ENCODE measurements at places on chromosomes 5 and 9.
A peak's percentile ranks its signal among the peaks of the same experiment; 100 is the strongest.

DNA sequence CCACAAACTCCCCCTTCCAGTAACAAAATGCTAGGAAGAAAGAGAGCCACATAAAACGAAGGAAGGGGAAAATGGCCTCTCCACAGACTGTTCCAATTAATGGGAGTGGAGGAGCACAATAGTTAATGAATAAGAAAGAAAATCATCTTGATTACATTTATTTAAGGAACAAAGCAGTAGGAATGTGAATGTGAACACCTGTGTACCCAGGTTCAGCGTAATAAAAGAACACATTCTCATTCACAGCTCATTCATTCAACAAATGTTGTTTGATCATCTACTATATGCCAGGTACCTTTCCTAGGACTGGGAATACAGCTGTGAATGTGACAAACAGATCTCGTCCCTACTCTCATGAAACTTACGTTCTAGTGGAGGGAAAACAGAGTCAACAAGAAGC lies 35.7 kb downstream of the SIL1 start:
- no peak for DNase-seq

DNA sequence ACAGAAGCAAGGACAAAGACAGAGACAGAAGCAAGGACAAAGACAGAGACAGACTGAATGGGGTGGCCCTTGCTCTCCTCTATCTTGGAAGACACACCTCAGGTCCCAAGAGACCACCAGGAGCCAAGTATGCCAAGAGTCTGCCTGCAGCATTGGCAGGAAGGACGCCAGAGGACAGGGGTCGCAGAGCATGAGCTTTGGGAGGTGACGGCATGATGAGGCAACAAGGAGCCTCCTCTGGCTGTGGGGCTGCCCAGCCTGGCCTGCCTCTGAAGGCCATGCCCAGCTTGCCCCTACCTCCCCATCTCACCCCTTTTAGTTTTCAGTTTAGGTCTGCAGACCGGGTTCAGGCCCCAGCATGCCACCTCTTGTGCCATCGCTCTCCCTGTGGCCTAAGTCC lies 17.6 kb downstream of the PDGFRB start:
- DNase-seq: no peak

- DNase-seq: no peak
Measured at GRCh38 chr9:76004526-76004925, 114.1 kb downstream of the PCSK5 start.

GRCh38 chr9:22175972-22176545 lies 167.0 kb upstream of the CDKN2B start:
- no peak for DNase-seq

- no peak for DNase-seq
Measured at GRCh38 chr5:142315096-142315900, 9.5 kb downstream of the SPRY4 start.

GRCh38 chr5:124706729-124707361 lies 39.6 kb downstream of the ZNF608 start:
- DNase-seq: peak; percentile 58

- DNase-seq: peak; percentile 94
Measured at GRCh38 chr5:79845448-79846197, 145.4 kb downstream of the MTX3 start.

DNA sequence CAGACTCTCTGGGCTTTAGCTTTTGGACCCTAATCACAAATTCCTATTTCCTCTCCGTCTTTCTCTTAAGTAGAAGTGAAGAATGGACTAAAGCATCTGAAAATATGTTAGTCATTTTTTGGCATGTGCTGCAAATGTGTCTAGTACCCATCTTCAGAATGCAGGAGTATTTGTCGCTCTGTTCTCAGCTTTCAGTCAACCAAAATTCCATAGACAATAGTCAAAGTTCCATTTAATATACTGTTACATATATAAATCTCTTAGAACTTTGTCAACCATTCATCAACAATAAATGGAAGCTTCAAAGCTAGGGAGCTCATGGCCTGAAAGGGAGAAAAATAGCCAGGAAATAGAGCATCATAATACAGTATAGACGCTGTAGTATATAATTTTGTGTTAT lies 509.4 kb downstream of the BNC2 start:
- peak; percentile 30 for DNase-seq

- DNase-seq: no peak
Measured at GRCh38 chr5:7015586-7016256, 302.5 kb downstream of the TENT4A start.

DNA sequence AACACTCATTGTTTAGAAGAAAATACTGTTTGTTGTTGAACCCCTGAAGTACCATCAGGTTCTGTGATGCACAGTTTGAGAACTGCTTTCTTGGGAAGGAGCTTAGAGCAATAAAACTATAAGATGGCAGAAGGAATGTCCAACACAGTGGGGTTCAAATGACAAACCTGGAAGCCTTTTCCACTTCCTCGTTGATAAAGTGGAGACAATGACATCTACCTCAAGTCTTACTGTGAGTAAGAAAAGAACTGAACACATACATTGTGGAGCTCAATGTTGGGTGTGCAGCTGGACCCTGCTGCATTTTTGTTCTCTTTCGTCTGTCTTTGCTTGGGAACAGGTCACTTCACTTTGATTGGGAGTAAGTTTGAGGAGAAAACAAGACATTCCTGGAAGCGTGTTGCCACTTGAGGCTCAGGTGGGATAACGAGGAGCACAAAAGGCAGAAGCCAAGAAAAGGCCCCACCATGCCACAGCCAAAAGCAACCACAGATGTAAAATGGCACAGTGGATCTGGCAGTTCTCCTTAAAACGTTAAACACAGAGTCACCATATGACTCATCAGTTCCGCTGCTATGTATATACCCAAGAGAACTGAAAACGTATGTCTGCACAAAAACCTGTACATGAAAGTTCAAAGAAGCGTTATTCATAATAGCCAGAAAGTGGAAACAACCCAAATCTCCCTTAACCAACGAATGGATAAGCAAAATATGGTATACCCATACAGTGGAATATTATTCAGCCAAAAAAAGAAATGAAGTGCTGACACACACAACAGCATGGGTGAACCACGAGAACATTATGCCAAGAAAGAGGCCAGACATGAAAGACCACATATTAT lies 42.9 kb upstream of the SUB1 start:
- no peak for DNase-seq

GRCh38 chr9:78775211-78775610 lies 478.3 kb downstream of the PSAT1 start:
- DNase-seq: no peak

DNA sequence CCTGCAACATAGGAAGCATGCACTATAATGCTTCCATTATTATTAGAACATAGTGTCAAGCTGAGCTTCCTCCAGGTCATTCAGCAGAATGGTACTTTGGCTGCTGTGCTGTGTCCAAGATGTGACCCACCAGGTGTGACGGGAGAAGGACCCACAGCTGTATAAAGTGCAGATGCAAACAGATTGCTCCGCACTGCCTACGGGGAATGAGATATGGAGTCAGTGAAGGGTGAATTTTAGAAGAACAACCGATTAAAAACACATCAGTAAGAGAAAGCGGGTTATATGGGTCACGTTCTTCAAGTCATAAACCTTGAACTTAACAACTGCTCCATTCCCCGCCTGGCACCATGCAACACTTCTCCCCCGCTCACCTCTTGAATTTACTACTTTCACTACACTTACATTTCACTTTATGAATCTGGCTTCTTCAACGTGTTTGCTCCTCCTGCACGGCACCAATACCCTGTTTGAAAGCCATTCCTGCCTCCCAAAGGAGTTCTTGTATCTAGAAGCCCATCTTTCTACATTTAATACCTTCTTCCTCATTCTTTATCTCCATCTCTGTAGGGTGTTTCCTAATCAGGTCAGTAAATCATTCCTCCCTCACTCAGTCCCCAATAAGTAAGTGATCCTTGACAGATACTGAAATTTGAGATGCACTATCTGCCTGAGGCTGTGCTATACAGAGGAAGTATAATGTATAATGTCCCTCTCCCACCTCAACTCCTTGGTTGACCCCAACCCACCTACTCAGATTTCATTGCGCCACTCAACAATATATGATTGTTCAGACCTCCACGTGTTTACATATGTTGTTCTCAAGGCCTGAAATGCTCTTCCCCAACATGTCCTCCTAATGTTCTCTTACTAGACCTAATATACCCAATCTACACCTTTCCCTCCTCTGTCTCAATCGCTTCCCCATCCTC lies 25.9 kb downstream of the BRINP1 start:
- no peak for DNase-seq

- DNase-seq: no peak
Measured at GRCh38 chr5:95084757-95085156, 200.1 kb downstream of the MCTP1 start.

- DNase-seq: no peak
Measured at GRCh38 chr9:127776924-127777289, 1.6 kb downstream of the SH2D3C start.

DNA sequence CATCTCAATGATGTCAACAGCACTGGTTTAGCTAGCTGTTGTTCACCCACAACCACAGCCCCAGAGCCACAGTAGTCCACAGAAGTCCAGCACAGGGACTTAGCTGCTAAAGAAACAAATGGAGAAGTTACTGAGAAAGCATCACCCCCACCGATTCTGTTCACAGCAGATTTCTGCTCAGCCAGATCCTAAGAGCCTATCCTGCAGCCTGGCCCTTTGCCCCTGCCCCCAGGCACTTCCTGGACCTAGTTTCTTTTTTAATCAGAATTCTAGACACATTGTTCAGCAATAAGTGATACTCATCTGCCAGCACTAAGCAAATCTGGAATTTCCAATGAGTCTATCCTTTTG lies 7.4 kb downstream of the B4GALT1 start:
- DNase-seq: peak; percentile 78

GRCh38 chr5:35046774-35047173 lies 975 bp downstream of the AGXT2 start:
- DNase-seq: peak; percentile 90

DNA sequence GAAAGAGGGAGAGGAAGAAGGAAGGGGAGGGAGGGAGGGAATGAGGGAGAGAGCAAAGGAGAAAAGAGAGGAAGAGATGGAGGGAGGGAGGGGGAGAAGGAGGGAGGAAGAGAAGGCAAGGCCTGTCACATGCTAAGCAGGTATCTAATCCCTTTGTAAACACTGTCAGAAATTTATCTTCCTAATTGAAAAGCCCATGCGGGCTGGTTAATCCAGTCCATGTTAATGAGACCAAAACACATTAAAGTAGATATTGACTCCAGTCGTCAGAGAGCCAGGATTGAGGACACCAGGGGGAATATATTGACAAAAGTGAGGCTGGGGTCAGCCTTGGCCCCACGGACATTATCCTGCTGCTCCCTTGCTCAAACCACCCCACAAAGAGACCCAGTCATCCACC lies 37.4 kb upstream of the ALDH1B1 start:
- no peak for DNase-seq

GRCh38 chr9:115799734-115800133 lies 353.9 kb upstream of the PAPPA start:
- no peak for DNase-seq

GRCh38 chr5:116410336-116410890 lies 164.2 kb downstream of the SEMA6A start:
- no peak for DNase-seq

- DNase-seq: peak; percentile 89
Measured at GRCh38 chr5:73370640-73371583, 77.7 kb downstream of the FOXD1 start.

GRCh38 chr5:34062419-34062818 lies 19.4 kb upstream of the C1QTNF3 start:
- peak; percentile 52 for DNase-seq

- DNase-seq: peak; percentile 15
Measured at GRCh38 chr9:77011973-77012821, 7.3 kb upstream of the FOXB2 start.

DNA sequence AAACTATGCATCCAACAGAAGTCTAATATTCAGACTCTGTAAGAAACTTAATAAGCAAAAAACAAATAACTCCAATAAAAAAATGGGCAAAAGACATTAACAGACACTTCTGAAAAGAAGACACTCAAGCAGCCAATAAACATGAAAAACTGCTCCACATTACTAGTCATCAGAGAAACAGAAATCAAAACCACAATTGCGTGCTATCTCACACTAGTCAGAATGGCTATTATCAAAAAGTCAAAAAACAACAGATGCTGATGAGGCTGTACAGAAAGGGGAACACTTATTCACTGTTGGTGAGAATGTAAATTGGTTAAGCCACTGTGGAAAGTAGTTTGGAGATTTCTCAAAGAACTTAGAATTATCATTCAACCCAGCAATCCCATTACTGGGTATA lies 101.2 kb upstream of the TRIM32 start:
- DNase-seq: peak; percentile 34

DNA sequence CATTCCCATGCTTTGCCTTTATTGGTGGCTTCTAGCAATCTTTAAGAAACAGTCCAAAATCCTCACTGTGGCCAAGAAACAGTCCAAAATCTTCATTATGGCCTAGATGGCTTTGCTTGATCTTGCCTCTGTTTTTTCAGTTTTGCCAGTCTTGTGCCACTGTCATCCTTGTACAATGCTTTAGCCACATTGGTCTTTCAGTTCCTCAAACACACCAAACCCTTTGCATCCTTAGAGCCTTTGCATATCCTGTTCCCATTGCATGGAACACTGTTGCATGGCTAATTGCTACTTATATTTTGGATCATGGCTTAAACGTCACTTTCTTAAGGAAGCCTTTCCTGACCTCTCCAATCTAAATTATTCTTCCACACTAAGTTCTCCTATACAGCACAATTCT lies 22.1 kb downstream of the MRRF start:
- DNase-seq: no peak

GRCh38 chr5:59608745-59609144 lies 284.8 kb downstream of the PDE4D start:
- DNase-seq: peak; percentile 36

DNA sequence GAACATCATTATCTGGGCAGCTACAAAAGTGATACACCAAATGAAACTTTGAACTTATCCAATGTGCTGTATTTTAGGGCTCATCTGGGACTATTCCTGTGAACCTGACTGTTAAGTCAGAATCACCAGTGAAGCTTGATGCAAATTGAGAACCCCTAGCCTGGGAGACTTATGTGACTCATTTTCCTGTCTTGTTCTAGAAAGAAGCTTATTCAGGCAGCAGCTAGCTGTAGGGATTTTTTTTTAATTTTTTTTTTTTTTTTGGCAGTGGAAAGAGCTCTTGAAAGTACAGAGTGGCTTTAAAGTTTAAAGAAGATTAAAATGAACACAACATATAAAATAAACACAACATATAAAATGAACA lies 81.1 kb upstream of the TNFAIP8 start:
- DNase-seq: peak; percentile 60

DNA sequence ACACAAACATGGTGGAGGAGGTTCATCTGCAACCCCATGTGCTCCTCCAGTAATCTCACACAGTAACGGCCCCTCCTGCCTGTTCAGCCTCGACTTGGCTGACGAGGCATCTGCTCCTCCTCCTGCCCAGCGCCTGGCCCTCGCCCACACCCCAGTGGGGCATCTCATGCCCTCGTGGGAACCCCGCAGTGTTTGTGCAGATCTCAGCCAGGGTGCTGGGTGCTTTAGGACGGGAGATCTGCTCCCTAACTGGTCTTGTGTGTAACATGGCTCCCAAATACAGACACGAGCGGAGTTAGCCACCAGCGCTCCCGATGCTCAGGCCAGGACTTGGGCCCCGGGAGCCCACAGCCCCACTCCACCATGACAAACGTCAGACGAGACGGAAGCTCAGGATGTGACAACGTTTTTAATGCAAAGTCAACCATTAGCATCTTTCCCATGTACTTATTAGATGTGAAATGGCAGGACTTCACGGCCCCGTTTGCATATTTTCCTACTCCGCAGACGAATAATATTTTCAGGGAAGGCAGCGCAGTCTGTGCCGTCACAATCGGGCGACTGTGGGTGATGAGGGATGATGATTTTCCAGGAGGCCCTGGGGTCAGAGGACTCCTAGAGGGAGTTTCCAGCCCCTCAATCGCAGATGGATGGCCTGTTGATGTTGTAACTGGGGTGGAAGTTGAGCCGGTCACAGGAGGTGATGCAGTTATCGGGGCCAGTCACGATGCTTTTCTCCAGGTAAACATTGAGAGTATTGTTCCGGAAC lies 5.5 kb upstream of the MRPS2 start:
- DNase-seq: no peak
